ENCODE measurements at places on chromosomes 3 and 15. TPM values are rescaled to one million over a fixed set of nuclear protein-coding genes. Genes with fewer than 3 reads are reported as not detected.

TMEM158 gene
- 1.7 TPM for total RNA-seq

DUOXA2 gene
- total RNA-seq = not detected

STRA6 gene
- 0.88 TPM for total RNA-seq

NT5DC2 gene
- 53.4 TPM for total RNA-seq

C3orf70 gene
- total RNA-seq = 1.9 TPM
